ENCODE measurements at places on chromosomes 2 and 18.

GRCh38 chr2:236998758-236999157 is 86.9 kb upstream of the COPS8 start:
- DNase-seq = peak; percentile 18

- DNase-seq = peak; percentile 43
These were observed 33.3 kb downstream of the DOCK10 start for GRCh38 chr2:225008935-225009334.

GRCh38 chr2:37344453-37345361 is at the start of gene QPCT:
TSS of gene QPCT (plus strand) at chr2:37344630. CDS start at chr2:37344732, 102 bp downstream.
- DNase-seq = peak; percentile 87

DNA sequence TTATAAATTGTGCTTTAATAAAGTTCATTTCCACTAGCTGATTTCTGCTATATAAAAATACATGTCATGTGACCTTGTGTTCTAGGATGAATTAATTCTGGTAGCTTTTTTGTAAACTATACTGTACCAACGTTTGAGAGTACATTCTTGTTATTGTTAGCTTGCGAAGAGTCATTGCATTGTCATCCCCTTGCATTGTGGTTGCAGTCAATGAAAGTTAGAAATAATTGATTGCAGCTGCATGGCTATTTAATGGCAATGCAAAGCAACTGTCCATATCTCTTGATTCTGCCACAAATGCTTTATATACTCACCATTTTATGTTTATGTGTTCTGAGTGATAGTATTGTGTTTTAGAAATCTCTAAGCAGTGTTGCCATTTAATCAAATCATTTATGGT is 91.6 kb downstream of the ZNF407 start:
- no peak for DNase-seq

GRCh38 chr2:189659734-189660133 is 1.5 kb upstream of the ASNSD1 start:
- DNase-seq = no peak

DNA sequence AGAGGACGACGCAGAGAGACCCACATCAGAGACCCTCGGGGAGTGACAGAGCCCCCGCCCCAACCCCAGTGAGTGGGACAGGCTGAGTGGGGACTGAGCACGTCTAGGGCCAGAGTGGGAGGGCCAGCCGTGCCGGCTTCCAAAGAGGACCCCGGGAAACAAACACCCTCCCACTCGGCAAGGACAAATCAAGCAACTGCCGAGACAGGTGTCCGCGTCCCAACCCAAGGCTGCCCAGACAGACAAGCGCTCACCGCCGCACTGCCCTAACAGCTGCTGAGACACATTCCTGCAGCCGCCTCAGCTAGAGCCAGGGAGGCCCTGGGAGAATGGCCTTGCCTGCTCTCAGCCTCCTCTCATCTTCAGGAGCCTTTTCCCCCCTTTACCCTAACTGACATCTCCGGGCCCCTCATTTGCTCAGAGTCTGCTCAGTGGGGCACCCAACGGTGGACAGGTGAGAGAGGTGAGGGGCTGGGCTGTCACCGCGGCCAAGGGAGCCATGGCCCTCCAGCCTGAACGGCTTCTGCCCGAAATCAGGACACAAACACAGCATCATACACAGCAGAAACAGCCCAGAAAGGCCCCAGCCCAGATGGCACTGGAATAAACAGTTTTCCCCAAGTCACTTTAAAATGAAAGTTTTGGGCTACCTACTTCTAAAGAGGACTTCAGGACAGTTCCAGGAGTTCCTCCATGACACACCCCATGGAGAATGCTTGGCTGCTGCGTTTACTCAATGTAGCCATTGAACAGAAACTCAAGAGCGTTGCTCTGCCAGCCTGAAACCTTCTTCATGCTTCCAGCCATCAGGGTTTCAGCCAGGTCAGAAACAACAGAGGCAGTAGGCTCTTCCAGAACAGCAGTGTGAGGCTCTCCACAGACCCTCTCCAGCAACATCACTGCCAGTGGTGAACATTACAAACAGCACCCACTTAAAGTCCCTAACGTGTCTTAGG is 23.6 kb downstream of the SLC66A2 start:
- DNase-seq = no peak

DNA sequence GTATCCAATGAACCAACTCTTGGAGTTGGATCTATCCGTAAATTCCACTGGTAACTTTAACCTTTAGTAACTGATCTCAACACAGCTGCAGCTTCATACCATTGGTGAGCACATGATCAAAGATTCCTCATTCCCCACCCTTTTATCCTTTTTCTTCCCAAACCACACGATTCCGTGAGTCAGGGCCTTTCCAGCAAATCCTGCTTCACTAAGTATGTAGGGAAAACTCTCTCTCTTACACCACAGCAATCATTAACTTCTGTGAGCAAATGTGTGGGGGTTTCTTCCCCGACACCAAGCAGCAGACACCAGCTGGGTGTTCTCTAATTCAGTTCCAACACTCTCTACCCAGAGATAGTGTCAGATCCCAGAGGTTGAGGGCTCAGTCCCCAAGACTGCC is 23.5 kb downstream of the ELP2 start:
- DNase-seq = no peak

DNA sequence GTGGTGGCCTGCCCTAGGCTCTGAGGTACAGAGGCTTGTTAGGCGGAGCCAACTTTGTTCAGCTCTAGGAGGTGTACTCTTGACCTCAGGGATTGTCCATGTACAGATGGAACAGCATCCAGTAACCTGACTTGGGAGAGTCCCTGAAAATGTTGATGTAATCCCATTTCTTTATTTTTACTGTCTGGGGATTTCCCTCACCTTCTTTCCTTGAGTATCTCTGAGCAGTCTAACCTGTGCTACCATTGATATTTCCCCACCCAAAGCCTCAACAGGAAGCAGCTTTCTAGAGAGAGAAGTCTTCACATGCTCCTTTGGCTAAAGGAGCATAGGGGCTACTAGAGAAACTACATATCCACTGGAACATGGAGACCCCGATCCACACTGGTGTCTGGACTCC is 10.4 kb downstream of the IL36A start:
- DNase-seq = no peak

- DNase-seq = peak; percentile 58
These were observed 16.9 kb upstream of the VPS54 start for GRCh38 chr2:64036034-64036705.

DNA sequence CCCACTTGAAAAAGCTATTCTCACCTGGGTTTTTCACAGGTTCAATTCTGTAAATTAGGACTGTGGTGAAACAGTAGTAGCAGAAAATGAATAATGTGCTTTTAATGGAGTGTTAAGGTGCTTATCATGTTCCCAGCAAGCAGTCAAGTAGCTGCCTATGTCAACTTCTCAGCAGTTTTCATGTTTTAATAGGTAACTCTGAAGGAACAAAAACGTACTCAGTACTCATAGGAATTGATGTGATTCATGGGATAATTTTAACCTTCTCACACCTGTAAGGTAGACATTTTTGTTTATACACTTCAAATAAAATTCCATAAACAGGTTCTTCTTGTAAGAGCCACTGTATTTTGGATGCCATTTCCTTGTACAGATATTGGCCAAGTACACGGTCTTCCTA is 801.6 kb downstream of the MBD2 start:
- peak; percentile 94 for DNase-seq

DNA sequence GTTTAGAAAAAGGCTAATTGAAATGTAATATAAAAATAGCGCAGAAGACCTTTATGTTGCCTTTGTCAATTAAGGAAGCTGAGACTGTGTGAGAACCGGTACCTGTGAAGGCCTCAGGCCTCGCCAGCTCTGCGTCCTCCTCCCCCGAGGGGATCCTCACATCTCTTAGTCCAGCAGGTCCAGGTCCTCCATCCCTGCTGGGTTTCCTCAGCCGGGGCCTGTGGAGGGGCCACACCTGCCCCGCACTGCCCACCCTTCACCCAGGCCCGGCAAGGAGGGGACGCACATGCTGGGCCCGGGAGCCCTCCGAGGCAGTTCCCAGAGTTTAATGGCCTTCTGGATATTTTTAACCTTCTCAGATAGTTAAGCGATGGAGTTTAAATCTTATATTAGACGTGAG is 3.5 kb downstream of the KCNG2 start:
- no peak for DNase-seq

DNA sequence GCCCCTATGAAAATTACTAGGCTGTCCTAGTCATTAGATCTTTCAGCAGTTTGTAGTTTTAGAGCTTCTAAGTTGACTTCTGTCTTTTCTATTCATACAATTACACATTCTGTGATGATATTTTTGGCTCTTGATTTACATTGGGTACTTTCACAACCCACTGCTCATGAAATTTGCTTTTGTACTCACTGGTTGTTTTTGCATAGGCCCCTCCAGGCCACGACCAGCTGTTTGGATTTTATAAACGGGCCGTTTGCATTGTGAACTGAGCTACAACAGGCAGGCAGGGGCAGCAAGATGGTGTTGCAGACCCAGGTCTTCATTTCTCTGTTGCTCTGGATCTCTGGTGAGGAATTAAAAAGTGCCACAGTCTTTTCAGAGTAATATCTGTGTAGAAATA is 193.8 kb downstream of the RPIA start:
- DNase-seq = no peak

DNA sequence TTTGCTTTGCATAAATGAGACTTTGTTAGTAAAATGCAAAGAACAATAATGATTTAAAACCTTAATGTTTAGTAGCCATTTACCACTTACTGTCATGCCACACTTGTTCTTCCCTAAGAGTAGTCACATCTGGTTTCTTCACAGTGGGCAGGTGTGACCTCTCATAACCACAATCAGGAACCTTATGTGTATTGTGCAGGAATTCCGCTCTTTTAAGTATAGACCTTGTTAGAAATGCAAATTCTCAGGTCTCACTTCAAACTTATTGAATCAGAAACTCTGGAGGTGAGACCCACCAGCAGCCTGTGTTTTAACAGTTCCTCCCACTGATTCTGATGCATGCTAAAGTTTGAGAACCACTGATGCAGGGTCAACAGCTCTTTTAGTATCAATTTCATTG is 518.8 kb upstream of the MEX3C start:
- DNase-seq = no peak

GRCh38 chr2:226030788-226031646 is 631.5 kb downstream of the NYAP2 start:
- DNase-seq = peak; percentile 89

GRCh38 chr18:26863122-26863879 is 2.2 kb downstream of the AQP4 start:
- DNase-seq = peak; percentile 96

DNA sequence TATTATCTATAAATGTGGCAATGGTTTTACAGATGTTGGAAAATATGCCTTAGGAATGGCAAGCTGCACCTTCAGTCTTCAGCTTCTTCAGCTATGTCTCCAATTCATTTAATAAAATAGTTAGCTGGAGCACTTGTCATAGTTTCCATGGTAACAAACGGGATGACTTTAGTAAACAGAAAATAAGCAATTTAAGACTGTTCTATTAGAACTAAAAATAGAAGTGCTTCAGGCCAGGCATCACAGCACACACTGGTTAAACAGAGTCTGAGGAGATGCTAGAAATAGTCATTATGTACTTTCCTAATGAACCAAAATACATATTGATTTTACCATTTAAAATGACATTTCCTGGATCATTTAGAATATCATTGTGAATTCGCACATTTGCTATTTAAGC is 195.0 kb downstream of the GCA start:
- DNase-seq = no peak

- DNase-seq = no peak
These were observed 53.6 kb downstream of the CDK15 start for GRCh38 chr2:201859949-201860348.

DNA sequence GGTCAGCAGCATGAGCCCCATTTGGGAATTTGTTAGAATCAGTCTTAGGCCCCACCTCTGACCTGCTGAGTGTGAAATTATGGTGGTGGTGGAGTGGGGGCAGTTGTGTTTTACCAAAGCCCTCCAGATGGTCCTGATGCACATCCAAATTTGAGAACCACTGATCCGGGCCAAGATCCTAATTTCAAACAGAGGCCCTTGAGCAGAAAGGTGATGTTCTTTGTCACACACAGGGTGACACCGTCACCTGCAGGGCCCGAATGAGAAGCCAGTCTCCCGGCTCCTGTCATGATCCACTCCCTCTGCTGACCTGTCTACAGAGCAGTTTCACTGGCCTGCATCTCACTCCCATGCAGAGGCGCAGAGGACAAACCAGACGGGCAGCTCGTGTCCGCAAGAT is 129.9 kb downstream of the TRIM43 start:
- no peak for DNase-seq

- peak; percentile 94 for DNase-seq
These were observed 241.6 kb downstream of the PDE11A start for GRCh38 chr2:177830881-177831386.

DNA sequence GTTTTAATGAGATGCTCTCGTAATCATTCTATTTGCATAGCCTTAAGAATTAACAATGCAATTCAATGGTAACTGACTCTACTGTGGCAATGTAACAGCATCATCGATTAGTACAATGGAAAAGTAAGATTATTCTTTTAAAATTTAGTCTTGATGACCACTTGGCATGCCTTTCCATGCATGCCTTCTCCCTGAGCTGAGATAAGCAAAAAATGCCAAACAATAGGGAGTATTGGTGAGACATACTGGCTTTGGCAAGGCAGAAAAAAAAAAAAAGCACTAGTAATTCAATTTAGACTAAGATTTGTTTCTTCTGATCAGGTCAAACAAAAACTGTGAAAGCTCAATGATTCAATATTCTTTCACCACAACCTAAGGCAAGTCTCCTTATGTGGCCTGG is 110.8 kb upstream of the TRIB2 start:
- DNase-seq = no peak

DNA sequence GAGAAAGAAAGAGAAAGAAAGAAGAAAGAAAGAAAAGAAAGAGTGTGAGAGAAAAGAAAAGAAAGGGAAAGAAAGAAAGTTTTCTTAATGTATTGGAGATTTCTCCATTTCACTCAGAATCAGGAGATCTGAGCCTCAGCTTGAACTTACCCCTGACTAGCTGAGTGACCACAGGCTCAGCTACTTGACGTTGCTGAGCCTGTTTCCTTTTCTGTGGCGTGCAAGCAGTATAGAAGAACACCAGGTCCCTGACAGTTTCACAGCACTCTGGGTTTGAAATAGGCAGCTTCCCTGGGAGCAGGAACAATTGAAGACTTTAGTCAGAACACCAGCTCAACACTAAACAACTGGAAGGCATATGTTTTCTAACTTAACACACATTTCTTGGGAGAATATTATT is 44.7 kb downstream of the MARCO start:
- DNase-seq = no peak

DNA sequence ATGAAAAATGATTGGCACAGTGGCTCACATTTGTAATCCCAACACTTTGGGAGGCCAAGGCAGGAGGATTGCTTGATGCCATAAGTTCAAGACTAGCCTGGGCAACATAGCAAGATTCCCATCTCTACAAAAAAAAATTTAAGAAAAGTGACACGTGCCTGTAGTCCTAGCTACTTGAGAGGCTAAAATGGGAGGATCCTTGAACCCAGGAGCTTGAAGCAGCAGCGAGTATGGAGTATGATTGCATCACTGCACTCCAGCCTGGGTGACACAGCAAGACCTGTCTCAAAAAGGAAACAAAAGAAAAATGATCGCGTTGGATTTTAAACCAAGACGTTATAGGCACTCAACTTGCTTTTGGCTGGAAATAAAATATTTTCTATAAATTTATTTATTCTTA is 37.8 kb upstream of the CREB1 start:
- no peak for DNase-seq
